ENCODE measurements at places on chromosomes 6 and 20.
A peak's percentile ranks its signal among the peaks of the same experiment; 100 is the strongest.

- DNase-seq, result no peak
These were observed 15.6 kb upstream of the STX11 start for GRCh38 chr6:144134737-144135136.

GRCh38 chr6:30854285-30855040 lies 29.9 kb upstream of the DDR1 start:
- no peak for DNase-seq

GRCh38 chr6:29589423-29590048 lies 4.6 kb downstream of the OR2H2 start:
- DNase-seq, result peak; percentile 60

GRCh38 chr6:72954716-72955115 lies 270.6 kb downstream of the KHDC1L start:
- peak; percentile 68 for DNase-seq

- no peak for DNase-seq
These were observed 21.6 kb downstream of the L3MBTL1 start for GRCh38 chr20:43529051-43529450.

- DNase-seq, result no peak
These were observed 126.5 kb downstream of the EPM2A start for GRCh38 chr6:145608850-145609249.

GRCh38 chr6:41370488-41371111 lies 35.2 kb downstream of the NCR2 start:
- no peak for DNase-seq

DNA sequence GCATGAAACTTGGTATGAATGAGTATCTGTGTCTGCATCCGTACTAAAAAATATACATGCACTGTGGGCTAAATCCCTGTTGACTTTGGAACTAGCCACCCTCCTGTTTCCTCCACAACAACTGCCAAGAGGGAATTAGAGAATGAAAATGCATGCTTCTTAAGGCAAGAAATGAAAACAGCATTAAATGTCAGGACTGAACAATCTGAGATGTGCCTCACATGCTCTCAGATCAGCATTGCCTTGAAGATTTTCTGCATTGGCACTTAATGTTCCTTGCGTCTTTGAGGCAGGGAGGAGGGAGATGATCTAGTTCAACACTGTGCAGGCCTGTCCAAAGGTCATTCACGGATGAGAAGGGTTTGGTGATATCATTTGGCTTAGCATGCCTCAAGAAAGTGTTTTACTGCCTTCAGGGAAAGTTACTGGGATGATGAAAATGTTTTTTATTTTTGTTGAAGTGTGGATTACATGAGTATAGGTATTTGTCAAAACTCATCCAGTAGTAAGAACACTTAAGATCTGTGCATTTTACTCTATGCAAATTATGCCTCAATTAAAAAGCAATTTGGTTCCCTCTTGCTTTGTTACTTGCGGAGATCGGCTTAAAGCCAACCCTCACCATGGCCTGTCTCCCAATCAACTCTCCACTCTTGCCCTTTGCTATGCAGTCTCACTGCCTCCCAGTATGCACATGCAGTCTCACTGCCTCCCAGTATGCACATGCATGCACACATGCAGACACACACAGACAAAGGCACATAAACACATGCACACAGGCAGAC lies 47.5 kb upstream of the RIN2 start:
- DNase-seq, result no peak

- no peak for DNase-seq
These were observed 19.9 kb downstream of the RREB1 start for GRCh38 chr6:7127680-7128079.

DNA sequence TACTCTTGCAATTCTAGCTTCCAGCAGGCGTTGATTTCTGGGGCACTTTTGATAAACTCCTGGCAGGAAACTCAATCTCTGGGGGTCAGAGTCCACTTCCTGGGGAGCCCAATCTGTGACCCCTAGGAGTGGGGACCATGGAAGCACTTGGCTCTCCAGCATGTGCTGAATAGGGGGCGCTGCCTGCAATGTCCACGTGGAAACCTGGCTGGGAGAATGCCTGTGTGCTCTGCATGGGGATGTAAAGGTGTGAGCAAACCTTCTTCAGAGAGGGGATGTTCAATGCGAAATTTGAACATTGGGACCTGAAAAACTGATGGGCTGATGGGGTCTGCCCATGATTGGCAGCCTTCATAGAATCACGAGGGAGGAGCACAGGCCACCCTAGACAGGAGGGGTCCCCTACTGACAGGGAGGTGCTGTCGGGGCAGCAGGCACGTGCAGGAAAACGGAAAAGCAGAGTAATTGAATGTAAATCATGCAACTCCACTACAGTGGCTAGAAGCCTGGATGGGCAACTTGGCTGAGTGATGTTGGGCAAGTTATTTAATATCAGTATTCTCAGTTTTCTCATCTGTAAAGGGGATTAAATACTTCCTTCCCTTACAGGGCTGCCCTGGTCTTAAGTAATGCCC lies 47.8 kb downstream of the CEP43 start:
- no peak for DNase-seq

DNA sequence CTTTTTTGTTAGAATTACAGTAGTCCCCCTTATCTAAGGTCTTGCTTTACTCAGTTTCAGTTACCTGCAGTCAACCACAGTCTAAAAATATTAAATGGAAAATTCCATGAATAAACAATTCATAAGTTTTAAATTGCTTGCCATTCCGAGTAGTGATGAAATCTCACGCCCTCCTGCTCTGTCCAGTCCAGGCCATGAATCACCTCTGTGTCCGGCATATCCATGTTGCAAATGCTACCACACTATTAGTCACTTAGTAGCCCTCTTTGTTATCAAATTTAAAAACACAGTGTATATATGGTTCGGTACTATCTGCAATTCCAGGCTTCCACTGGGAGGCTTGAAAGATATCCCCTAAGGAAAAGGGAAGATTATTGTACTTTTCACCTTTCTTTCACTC lies 164.6 kb upstream of the FAM83B start:
- no peak for DNase-seq

- no peak for DNase-seq
These were observed 15.5 kb downstream of the MRPL14 start for GRCh38 chr6:44111434-44112417.

DNA sequence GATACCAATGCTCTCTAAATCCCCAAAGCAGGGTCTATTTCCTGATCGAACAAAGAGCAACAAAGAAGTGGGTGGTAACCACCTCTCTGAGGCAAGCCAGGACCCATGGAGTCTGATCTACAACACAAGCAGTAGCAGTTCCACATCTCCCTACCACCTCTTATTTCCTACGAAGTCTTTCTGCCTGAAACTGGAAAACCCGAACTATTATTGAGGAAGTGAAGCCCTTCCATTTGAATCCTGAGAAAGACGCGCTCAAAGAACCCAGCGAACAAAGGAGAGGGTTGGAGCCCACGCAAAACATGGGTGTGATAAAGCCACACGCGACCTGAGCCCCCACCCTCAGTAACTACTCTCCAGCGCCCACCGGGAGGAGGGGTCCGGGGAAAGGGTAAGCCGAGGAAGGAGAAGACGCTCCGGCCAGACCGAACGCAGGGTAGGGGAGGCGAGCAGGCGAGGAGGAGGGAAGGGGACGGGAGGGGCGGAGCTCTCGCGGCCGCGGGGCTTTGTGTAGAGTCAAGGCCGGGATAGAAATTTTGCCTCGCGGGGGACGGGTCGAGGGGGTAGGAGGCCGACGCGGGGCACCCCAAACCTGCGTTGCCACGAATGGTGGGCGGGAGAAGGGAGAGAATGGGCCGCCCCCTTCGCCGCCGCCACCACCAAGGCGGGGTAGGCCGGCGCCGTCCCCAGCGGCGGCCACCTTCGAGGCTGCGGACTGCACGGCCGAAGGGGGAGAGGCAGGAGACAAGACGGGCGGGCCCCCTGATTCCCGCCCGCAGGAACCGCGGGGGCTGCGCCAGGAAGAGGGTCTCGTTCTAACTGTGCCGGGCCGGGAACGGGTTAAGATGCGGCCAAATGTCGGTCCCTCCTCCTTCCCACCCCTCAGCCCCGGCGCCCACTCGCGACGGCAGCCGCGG lies 802 bp downstream of the HDAC2 start:
- DNase-seq, result peak; percentile 64

GRCh38 chr6:141326426-141326825 lies 806.3 kb upstream of the GJE1 start:
- DNase-seq, result peak; percentile 91

GRCh38 chr6:8549074-8549790 lies 113.9 kb upstream of the SLC35B3 start:
- DNase-seq, result no peak

- no peak for DNase-seq
These were observed 46.8 kb downstream of the MAP7 start for GRCh38 chr6:136503303-136504029.

- no peak for DNase-seq
These were observed 258.4 kb downstream of the RNGTT start for GRCh38 chr6:88704980-88705379.

- no peak for DNase-seq
These were observed 149.5 kb downstream of the TMEM200A start for GRCh38 chr6:130515306-130515705.

DNA sequence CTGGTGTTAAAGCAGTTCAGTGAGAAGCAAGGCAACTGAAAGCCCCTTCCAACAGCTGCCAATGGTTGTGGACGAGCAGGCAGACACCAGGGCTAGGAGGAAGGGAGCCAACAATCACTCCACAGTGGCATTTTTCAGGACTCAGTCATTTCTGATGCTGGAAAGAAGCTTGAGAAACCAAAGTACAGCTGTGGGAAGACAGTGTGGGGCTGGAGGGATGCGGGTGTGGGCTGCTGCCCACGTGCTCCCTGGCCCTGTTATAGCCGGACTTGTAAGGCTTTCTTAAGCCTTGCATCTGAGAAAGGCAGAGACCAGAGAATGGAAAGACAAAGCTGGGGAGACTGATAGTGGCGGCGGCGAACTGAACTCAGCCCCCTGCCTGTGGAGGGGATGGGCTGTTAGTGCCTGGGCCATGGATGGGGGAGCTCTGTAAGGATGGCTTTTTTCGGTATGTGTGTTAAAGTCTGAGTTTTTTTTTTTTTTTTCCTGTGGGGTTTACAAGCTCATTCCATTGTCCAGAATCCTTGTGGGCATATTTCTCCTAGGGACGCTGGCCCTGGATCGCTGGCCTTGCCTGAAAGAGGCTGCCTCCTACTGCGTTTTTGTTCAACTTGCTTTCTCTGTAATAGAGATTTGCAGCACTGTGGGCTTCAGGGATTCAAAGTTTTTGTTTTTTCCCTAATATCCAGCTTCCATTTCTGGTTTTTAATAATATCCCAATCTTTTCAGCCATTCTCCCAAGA lies 91.7 kb downstream of the GJA10 start:
- no peak for DNase-seq

GRCh38 chr20:11686820-11687543 lies 230.7 kb upstream of the BTBD3 start:
- DNase-seq, result peak; percentile 33

DNA sequence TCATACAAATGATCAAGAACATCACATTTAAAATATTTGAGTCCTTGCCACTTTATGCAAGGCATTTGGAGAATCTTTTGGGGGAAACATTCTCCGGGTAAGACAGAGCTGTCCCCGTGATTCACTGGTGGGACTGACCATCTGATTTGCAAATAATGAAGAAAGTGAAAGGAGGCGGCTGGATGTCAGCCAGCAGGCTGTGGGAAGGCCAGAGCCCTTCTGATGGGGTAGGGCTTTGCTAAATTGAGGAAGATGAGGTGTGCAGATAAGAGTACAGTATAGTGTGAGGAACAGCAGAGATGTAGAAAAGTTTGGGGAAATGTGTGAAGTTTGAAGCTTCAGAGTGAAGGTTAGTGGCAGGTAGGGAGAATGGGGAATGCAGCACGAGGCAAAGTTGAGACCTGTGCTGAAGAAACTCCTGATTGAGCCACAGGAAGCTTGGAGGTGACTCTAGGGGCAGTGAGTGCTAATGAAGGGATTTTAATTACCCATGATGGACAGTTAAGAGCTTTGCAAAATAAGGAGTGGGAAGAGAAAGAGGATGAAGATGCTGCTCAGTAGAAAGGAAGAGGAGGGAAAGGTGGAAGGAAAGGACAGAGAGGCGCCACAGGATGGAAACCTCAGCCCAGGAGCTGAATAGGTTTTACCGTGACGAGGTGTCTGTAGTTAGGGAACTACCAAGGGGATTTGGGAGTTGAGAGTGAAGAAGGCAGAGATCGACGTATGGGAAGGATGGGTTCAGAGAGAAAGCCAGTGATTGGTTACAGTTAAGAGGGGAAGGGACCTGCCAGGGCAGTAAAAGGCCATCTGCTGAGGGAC lies 68.7 kb downstream of the SNX9 start:
- no peak for DNase-seq

GRCh38 chr6:81561071-81561564 lies 191.4 kb downstream of the TENT5A start:
- DNase-seq, result no peak

- DNase-seq, result peak; percentile 72
These were observed 32.5 kb downstream of the PRR18 start for GRCh38 chr6:166275714-166276166.

DNA sequence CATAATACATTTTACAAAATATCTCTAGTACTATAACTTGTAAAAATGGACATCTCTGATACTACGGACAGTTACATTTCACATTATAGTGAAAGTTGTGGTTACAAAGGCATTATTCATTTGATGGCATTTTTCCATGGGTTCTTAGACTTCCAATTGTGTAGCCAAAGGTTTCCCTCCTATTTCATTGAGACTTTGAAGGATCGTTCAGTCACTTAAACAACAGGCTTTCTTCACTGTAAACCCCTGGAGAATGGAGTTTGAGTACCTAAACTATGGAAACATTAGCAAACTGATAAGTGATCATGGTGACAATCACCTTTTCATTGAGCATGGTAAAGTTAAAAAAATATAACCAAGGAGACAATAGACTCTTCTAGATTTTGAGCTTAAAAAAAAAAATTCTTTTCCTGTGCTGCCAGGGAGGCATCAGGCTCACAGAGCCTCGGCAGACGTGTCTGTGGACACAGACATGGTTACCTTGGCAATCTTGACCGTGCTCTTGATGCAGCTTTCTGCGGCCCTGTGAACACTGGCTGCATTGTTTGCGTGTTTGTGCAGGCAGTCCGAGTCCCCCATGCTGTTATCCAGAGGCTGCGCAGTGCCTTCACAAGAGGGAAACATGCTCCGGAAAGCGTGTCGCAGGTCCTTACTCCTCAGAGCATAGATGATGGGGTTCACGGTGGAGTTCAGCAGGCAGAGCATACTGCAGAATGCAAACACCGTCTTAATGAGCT lies 22.6 kb downstream of the CNR1 start:
- no peak for DNase-seq

DNA sequence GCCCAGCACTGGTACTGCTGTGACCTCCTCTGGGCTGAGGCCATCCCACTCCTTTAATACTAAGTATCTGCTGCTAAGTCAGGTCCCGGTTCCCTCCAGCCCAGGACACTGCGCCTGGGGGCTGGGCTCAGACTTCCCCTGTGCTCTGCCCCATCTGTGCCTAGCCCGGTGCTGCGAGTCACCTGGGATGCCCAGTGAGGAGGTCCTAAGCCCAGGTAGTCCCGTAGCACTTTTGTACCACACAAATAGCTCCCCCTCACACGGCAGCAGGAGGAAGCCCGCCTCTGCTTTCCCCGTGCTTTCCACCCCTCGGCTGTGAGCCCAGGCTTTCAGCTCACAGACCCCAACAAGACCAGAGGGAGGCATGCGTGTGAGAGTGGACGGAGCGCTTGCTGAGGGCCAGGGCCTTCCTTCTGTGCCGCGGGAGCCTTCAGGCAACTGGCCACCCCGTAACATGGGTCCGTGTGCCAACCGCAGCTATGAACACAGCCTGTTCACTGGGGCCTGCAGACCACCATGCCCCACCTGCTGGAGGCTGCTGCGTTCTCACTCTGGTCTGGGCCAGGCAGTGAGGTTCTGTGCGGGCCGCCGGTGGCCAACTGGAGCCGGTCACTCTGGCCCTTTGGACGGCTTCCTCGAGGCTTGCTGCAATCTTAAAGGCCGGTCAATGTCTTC lies 79.9 kb upstream of the MPC1 start:
- no peak for DNase-seq

Data from cardiac muscle cell (in vitro differentiated cells and primary cell).